ENCODE measurements at places on chromosomes 3 and 15.
A peak's percentile ranks its signal among the peaks of the same experiment; 100 is the strongest.

GRCh38 chr3:46541835-46542234, 24.3 kb downstream of the LRRC2 start:
- DNase-seq = no peak

GRCh38 chr3:181631901-181632300, 79.8 kb upstream of the SOX2 start:
- DNase-seq = no peak

- DNase-seq = no peak
Observed at GRCh38 chr15:48913141-48913540, 35.2 kb downstream of the EID1 start.

GRCh38 chr3:131397889-131398288, 16.3 kb downstream of the NUDT16 start:
- no peak for DNase-seq

DNA sequence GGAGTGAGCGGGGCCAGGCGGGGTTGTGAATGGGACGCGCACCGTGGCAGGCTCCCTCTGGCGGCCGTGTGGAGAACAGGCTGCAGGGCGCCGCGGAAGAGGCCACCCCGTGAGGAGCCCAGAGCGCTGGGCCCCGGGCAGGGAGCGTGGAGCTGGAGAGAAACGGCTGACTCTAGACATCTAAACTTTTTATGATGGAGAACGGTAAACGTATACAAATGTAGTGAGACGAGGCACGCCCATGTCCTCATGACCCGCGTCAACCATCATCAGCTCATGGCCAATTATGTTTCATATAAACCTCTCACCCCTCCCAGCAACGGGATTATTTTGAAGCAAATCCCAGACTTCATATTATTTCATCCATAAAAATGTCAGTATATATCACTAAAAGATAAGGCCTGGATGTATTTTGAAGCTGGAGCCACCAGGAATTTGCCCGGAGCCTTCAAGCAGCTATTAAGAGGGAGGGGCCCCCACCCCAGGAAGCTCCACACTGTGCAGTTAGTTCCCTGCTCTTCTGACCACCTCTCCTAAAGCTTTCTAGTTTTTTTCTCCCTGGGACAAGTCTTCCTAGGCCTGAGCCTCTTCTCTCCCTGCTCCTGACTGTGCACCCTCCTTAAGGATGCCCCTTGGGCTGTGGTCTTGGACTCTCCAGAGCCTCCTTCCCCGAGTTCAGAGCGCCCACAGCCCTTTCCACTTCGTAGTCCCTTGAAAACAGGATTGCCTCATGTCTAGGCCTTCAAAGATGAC, 149.5 kb downstream of the SMAD6 start:
- peak; percentile 75 for DNase-seq

GRCh38 chr15:70212963-70213315, 115.2 kb upstream of the TLE3 start:
- no peak for DNase-seq
